Mesothelial cell of epicardium (in vitro differentiated cells): ENCODE measurements at places on chromosomes 7 and 10. TPM values are rescaled to one million over a fixed set of nuclear protein-coding genes. Genes with fewer than 3 reads are reported as not detected.
A peak's percentile ranks its signal among the peaks of the same experiment; 100 is the strongest.

Gene ANKRD30A
- not detected in 3 replicates for total RNA-seq

Gene AKR1C4
- not detected in 3 replicates for total RNA-seq

Gene VWDE
- total RNA-seq, result 23.8 to 24.7 TPM (median 24.3 TPM) in 3 replicates

Gene RPS24
- 1,414 to 1,482 TPM (median 1,481 TPM) in 3 replicates for total RNA-seq

DNA sequence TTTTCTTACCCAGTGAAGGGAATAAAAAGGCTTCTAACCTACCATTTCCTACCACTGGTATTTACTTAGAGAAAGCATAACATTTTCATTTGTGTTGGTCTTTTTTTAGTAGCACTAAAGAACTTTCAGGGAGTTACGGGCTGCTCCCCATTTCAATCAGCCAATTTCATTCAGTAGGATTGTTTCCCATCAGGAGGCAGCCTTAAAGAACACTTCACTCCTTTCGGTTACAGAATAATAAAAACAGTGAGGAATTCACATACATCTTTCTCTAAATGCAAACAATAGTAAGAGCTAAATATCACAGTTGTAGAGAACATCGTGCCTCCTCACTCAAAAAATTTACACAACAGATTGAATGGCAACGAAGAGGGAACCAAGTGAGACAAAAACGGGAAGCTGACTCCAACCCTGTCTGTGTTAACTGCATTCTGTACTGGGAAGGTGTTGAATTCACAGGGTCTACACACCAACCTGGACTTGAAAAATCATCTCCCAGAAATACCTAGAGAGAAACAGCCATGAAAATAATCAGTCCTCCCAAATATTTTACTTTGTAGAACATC is 55.5 kb upstream of the ABLIM1 start:
- H3K27ac ChIP-seq, result peak overlapping the region; percentile 51
- no peaks in the 10 kb centered on the region for H3K27me3 ChIP-seq
- no peak for DNase-seq
- H3K36me3 ChIP-seq, result no peaks in the 10 kb centered on the region
- H3K4me3 ChIP-seq, result no peak overlapping the region
- H3K4me1 ChIP-seq, result peaks cover 51% of the 10 kb centered on the region

- H3K4me3 ChIP-seq, result no peak overlapping the region
- H3K4me1 ChIP-seq, result peaks cover 6% of the 10 kb centered on the region
- no peak for DNase-seq
- H3K27ac ChIP-seq, result no peak overlapping the region
Observed at GRCh38 chr7:127862525-127862924, 168.7 kb downstream of the LRRC4 start.

DNA sequence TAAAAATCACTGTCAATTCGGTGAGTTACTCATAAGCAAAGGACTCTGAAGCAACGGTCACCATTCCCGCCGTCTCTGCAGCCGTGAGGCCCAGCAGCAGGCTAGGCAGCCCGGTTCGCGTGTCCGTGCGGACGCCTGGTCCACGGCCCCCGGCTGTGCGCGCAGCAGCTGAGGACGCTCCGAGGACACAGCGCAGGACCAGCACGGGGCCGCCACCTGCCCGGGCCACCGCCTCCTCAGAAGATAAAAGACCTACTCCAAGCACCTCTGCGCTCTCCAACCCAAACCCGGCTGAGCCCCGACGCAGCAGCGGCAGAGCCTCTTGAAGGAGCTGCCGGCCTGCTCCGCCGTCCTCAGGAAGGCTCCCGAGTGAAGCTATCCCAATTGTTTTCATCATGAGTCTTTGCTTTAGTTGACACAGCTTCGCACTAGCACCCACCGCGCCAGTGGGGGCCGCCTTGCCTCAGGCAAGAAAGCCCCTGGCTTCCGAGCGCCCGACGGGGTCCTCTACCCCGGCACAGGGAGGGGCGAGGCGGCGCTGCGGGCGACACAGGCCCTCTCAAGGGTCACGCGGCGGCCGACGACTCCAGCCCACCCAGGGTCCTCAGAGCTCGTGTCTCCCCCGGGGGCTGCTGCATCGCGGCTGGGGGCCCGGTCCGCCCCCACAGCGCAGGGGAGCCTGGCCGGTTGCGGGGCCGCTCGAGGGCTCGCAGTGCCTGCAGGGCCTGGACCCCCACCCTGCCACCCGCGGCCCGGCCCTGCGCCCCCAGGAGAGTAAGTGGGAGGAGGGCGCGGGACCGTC is 16.9 kb upstream of the GPR146 start:
- peaks cover 8% of the 10 kb centered on the region for H3K36me3 ChIP-seq
- H3K27me3 ChIP-seq, result no peaks in the 10 kb centered on the region
- H3K27ac ChIP-seq, result peak overlapping the region; percentile 91
- DNase-seq, result peak; percentile 63

DNA sequence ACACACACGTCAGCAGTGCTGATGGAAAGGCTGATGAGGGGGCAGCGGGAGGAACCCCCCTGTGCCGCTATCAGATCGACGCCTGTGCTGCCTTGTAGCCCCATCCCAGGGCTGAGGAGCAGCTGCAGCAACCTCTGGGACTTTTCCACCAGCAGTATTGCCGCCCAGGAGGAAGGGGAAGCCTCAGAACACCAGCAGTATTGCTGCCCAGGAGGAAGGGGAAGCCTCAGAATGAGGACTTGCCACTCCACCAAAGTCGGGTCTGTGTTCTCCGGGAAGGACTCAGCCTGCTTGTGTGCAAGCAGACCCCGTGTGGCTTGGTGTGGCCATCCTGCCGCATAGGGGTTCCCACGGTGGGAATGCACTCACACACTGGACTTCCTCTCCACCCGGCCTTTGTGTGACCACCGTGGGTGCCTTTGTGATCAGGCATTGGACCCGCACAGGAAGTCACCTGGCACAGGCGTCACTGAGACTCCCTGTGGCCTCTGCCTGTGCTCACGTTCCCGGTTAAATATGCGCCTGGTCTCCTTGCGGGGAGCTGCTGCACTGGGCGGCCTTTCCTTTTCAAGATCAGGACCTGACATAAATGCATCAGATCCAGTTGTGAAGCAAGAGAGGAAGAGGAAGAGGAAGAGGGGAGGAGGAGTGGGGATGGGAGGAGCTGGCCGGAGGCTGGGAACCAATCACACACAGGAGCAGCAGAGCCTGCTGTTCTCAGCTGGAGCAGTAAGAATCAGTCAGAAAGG is 248.5 kb downstream of the DNAJB6 start:
- no peak overlapping the region for H3K4me3 ChIP-seq
- peaks cover 73% of the 10 kb centered on the region for H3K27me3 ChIP-seq
- no peaks in the 10 kb centered on the region for H3K4me1 ChIP-seq
- H3K27ac ChIP-seq, result no peak overlapping the region
- H3K36me3 ChIP-seq, result no peaks in the 10 kb centered on the region
- DNase-seq, result no peak

GRCh38 chr7:147151661-147152060 is 1035.1 kb downstream of the CNTNAP2 start:
- no peak for DNase-seq
- H3K27ac ChIP-seq, result no peak overlapping the region
- H3K4me1 ChIP-seq, result no peaks in the 10 kb centered on the region
- peaks cover 12% of the 10 kb centered on the region for H3K27me3 ChIP-seq
- no peaks in the 10 kb centered on the region for H3K36me3 ChIP-seq

GRCh38 chr10:56279270-56279669 is 81.8 kb downstream of the ZWINT start:
- no peak overlapping the region for H3K27ac ChIP-seq
- H3K4me3 ChIP-seq, result no peak overlapping the region
- peaks cover 14% of the 10 kb centered on the region for H3K27me3 ChIP-seq
- no peak for DNase-seq
- H3K36me3 ChIP-seq, result no peaks in the 10 kb centered on the region
- H3K4me1 ChIP-seq, result peaks cover 2% of the 10 kb centered on the region

GRCh38 chr7:29950480-29950879 is 39.1 kb downstream of the SCRN1 start:
- peaks cover 11% of the 10 kb centered on the region for H3K4me1 ChIP-seq
- no peak for DNase-seq
- no peaks in the 10 kb centered on the region for H3K27me3 ChIP-seq
- no peak overlapping the region for H3K27ac ChIP-seq
- no peak overlapping the region for H3K4me3 ChIP-seq

GRCh38 chr10:22810643-22811465 is 96.5 kb upstream of the PIP4K2A start:
- H3K27ac ChIP-seq, result no peak overlapping the region
- DNase-seq, result no peak
- H3K4me3 ChIP-seq, result no peak overlapping the region
- H3K27me3 ChIP-seq, result no peaks in the 10 kb centered on the region
- peaks cover 18% of the 10 kb centered on the region for H3K4me1 ChIP-seq
- no peaks in the 10 kb centered on the region for H3K36me3 ChIP-seq

DNA sequence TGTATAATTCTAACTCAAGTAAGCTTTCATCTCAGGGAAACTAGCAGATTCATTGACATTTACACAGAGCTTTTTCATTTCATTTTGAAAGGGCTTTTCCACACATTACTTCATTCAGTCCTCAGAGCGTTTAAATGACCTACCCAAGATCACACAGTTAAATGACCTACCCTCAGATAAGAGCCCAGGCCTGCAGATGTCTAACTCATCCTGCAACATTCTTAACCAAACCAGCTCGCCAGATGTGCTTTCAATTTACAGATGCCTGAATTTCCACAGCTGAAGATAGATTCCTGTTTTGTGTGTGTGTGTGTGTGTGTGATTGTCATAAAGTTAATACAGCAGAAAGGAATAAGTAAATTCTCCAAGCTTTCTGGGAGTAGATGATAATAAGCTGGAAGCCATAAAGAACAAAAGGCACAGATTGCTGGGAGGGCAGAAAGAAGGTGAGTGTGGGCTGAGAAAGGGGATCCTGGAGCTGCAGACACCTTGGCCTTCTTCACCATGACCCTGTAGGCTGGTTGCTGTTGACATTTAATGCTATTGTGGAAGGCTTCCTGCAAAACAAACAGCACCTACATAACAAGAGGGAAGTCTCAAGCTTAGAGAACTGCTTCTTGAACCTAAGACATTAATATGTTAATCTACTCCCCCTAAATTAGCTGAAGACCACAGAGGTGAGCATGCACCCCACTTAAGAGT is 489.7 kb upstream of the CELF2 start:
- H3K27me3 ChIP-seq, result no peaks in the 10 kb centered on the region
- H3K27ac ChIP-seq, result no peak overlapping the region
- H3K4me1 ChIP-seq, result peaks cover 16% of the 10 kb centered on the region
- DNase-seq, result no peak
